Spinal cord (tissue), 10 donors: ENCODE measurements at places on chromosomes 4 and X.

DNA sequence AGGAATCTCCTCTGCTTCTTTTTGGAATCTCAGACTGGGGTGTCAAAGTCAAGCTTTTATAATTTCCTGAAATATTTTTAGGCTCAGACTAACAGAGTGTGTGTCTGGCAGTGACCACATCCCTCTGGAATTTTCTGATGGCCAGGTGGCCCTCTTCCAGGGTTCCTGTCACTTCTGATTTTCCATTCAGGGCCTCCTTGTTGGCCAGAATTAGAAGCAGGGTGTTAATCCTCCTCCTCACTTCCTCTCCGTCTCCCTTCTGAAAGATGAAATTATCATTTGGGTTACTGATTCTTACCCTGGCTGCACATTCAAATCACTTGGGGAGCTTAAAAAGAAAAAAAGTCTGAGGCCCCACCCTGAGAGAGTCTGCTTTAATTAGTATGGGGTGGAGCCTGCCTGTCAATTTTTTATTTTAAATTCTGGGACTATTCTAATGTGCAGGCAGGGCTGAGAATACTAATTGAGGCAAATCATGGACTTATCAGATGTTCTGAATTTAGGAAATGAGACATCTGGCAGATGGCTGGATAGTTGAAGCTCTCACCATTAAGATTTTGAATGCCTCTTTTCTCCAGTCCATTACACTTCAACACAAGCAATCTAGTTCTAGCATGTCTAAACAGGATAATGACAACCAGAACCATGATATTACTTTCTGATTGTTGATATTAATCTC, 43.2 kb downstream of the HAND2 start:
- no peak for DNase-seq

DNA sequence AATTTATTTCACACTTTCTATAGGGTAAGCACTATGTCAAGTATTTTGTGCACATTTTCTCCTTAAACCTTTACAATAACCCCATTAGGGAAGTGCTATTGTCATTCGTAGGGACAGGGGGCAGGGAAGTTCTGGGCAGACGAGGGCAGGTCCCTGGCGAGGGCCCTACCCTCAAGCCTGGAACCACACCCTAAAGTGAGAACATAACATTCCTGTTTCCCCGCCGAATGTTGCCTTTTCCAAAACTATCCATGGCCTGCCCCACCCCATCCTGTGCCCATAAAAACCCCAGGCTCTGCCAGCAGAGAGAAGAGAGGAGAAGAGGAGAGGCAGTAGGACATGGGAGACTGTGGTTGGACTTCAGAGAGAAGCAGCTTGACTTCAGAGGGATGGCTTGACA, 39.8 kb upstream of the CCKAR start:
- DNase-seq = no peak

- no peak for DNase-seq
Measured at GRCh38 chrX:16852617-16853179, 17.5 kb downstream of the RBBP7 start.

- no peak for DNase-seq
Measured at GRCh38 chr4:86845593-86845992, 3.6 kb downstream of the SLC10A6 start.

DNA sequence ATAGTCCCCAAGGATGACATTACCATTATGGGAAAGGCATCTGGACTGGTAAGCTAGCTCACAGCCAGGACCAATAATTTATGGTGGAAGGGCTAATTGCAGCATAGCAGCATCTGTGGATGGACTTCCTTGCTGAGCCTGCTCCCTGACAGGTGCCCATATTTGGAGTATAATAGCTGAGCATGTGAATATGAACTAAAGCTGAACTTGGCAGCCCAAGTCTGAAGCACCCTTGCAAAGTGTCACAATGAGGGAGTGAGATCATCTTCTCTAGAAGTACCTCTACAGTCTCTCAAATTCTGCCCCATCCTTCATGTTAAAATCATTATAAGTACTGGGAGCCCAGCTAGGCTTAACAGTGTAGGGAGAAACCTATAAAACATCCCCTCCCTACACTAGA, 128.2 kb upstream of the INPP4B start:
- DNase-seq = no peak
